Astrocyte (in vitro differentiated cells and primary cell): ENCODE measurements at places on chromosomes 3 and 15. TPM values are rescaled to one million over a fixed set of nuclear protein-coding genes. Genes with fewer than 3 reads are reported as not detected.

Gene FBLN2
- 36.6 and 57.3 TPM in 2 replicates for total RNA-seq

DNA sequence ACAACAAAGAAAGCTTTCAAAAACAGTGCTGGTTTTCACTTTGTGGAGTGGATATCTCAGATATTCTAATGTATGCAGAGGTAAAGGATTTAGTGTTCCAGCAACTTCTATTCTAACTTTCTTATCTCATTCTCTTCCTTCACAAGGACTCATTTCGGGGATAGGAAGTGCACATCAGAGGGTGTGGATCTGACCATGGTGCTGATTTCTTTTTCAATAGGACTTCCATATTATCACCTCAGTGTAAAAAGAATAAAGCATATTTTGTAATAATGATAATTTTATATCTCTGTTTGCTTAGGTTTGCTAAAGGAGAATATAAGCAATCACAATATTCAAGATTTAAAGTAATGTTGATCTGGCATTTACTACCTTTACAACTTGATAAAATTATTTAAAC lies 12.5 kb upstream of the CADM2 start:
- no peaks in the 10 kb centered on the region for H3K4me1 ChIP-seq
- DNase-seq, result peak; percentile 1
- H3K36me3 ChIP-seq, result no peaks in the 10 kb centered on the region
- H3K27ac ChIP-seq, result no peak overlapping the region
- no peaks in the 10 kb centered on the region for H3K27me3 ChIP-seq

DNA sequence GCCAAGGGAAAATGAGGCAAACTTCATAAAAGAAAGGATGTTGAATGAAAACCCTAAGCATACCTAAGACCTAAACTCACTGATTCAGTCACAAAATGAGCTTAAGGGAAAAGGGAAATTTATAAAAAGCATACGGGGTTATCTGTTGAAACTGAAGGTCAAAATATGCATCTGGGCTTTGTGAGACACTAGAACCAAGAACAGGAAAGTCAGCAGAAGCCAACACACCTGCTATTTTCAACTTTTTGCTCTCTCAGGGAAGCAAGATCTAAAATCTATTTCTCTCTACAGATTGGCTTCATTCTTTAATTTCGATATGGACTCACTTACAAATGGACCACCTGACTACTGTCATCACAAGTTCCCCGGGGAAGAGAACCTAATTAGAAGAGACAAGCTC lies 338.6 kb upstream of the NECTIN3 start:
- DNase-seq, result no peak
- no peak overlapping the region for H3K4me3 ChIP-seq
- H3K4me1 ChIP-seq, result no peaks in the 10 kb centered on the region
- H3K27ac ChIP-seq, result no peak overlapping the region

Gene TKT
- 265 and 318 TPM in 2 replicates for total RNA-seq
